ENCODE measurements at places on chromosomes 12 and 14.

GRCh38 chr12:128009108-128009507, 257.9 kb upstream of the TMEM132C start:
- DNase-seq, result no peak

GRCh38 chr14:104141621-104142091, 3.3 kb downstream of the KIF26A start:
- DNase-seq, result no peak

GRCh38 chr12:27434673-27435565, 11.6 kb upstream of the SMCO2 start:
- DNase-seq, result peak; percentile 62

- no peak for DNase-seq
Measured at GRCh38 chr12:15225136-15225862, 4.1 kb upstream of the RERG start.

GRCh38 chr12:18720690-18721089, 17.1 kb downstream of the PLCZ1 start:
- no peak for DNase-seq

DNA sequence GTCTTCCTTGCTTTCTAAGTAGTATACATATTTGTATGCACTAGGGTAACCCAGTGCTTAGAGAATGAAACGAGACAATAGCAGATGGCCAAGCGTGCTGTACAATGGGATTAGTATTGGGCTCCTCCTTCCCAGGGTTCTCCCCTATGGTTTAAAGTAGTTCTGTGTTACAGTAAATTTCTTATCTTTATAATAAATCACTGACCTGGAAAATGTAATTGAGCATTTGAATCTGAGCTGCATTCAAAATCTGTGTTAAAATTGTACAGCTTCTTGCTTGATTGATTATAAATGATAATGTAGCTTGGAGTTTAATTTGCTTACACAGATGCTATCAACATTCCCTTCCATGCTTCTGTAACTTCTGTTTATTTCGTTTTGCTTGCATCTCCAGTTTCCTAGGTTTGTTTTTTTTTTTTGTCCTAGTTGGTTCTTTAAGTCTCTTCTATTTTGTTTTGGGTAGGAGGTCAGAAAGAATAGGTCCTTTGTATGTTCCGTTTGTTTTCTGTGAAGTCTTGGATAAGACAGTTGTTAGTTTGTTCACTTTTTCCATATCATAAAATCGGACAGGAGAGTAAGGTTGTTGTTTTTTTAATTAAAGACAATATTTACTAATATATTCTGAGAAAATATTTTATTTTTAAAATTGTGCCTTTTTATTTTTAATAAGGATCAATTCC, 171.2 kb downstream of the ERC1 start:
- DNase-seq, result no peak

GRCh38 chr14:68442828-68443629, 349.8 kb downstream of the ZFP36L1 start:
- DNase-seq, result no peak

- no peak for DNase-seq
Measured at GRCh38 chr12:23927907-23928306, 21.6 kb downstream of the SOX5 start.

- no peak for DNase-seq
Measured at GRCh38 chr14:95300697-95301526, 18.8 kb downstream of the CLMN start.

Measured in hematopoietic multipotent progenitor cell treated with erythropoietin and hydrocortisone succinate and interleukin-3 and kit ligand, for 4 days (in vitro differentiated cells).